Stimulated activated CD8-positive, alpha-beta memory T cell treated with anti-CD3 and anti-CD28 coated beads, Interleukin-4, amount 100 ng/mL, for 1 hour (primary cell): ENCODE measurements at places on chromosomes 1 and 21.

DNA sequence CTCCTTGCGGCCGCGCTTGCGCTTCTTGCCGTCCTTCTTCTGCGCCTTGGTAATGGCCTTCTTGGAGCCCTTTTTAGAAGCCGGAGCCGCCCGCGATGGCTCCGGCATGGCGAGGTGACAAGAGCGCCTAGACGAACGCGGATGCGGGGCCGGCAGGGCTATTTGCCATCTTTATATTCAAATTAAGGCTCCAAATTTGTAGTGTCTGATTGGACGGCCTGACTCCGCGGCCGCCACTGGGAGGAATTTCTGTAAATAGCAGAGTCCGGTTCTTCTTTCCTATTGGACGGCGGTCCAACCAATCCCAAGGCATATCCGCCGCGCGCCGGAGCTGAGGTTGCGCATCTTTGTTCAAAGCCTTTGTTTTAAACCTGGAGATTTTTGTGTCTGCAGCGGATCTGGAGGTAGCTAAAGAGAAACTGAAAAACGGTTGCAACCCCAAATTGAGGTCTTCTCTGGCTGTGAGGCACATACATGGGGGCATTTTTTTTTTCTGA lies 22.6 kb upstream of the RNF187 start:
- DNase-seq = peak; percentile 55

DNA sequence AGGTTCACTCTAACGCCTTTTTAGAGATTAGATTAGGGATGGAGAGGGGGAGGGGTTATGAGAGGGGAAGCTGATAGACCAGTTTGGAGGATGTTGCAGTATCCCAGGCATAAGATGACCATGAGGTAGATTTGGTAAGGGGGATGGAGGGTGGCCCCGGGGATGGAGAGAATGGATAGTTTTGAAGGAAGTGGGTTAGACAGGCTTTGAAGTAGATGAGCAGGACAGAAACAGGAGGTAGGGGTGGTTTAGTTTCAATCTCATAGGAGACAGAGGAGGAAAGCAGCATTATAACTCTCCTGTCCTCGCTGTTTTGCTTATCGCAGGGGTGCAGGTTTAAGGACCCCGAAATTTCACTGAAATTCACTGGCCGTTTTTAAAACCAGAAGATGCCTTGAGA lies 11.8 kb downstream of the UBIAD1 start:
- no peak for DNase-seq

DNA sequence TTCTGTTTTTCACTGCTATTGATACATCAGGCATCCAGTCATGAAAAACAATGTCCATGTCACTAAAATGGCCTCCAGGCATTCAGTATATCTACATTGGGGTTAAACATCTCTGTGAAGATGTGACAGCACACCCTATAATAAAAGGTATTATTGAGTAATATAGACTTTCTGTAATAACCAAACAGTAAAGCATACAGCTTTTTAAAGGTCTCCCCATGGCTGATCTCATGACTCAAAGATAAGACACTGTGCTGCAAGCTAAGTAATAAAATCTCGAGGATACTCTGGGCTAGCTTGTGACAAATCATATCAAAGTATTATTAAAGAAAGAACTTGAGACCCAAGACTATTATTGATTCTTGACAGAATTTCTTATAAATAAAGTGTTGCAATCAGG lies 613.1 kb upstream of the PKN2 start:
- DNase-seq = no peak

DNA sequence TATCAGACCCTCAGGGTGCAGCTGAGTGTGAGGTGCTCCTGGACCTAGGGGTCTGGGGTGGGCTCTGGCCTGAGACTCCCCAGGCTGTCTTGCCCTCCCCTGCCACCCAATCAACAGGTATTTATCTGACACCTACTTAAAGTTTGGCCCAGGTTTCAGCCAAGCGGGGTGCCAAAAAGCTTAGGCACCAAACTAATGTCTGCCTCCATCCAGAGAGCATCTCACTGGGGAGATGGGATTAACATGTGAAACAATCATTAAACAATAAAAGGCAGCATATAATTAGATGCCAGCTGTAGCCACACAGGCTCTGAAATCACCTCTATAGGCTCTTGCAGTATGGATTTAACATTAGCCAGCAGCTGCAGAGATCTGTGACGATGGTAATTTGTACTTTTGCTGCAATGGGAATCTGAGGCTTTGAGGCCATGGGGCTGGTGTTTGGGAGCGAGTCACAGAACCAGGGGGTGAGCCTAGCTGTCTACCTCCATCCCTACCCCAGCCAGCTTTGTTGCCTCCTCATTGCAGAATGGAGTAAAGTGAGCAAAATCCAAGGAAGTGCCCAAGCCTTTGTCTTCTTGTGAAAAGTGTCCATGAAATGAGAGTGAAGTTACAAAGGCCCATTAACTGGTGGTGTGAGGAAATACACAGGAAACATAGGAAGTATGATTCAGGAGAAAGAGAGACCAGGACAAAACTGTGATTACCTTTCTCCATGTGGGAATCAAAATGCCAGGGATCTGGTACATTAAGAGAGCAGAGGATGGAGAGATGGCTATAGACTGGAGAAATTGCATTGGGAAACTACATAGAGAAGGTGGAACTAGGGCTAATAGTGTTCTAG lies 36.1 kb downstream of the EIF2D start:
- DNase-seq = no peak

- DNase-seq = peak; percentile 3
Observed at GRCh38 chr21:39441502-39442475, 3.8 kb downstream of the LCA5L start.

GRCh38 chr1:86345042-86345441 lies 51.1 kb downstream of the ODF2L start:
- DNase-seq = no peak

DNA sequence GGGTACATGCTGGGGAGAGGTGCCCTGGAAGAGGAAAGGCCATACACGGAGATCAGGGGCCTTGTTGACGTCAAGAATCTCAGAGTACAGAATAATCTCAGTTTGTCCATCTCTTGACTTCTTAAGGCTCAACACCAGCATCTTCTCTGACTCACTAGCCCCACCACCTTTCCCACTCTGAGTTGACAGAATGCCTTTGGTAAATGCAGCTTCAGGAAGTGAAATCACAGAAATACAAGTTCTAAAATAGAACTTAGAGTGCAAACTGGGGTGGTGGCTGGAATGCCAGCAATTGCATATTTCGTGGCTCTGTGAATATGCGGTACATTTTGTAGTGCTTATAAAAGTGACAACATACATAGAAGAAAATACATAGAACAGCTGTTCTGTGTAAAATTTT lies 1.6 kb downstream of the COG2 start:
- DNase-seq = no peak

GRCh38 chr1:77385551-77385950 lies 103.7 kb downstream of the AK5 start:
- no peak for DNase-seq

GRCh38 chr1:82565146-82565545 lies 764.4 kb downstream of the ADGRL2 start:
- DNase-seq = no peak

DNA sequence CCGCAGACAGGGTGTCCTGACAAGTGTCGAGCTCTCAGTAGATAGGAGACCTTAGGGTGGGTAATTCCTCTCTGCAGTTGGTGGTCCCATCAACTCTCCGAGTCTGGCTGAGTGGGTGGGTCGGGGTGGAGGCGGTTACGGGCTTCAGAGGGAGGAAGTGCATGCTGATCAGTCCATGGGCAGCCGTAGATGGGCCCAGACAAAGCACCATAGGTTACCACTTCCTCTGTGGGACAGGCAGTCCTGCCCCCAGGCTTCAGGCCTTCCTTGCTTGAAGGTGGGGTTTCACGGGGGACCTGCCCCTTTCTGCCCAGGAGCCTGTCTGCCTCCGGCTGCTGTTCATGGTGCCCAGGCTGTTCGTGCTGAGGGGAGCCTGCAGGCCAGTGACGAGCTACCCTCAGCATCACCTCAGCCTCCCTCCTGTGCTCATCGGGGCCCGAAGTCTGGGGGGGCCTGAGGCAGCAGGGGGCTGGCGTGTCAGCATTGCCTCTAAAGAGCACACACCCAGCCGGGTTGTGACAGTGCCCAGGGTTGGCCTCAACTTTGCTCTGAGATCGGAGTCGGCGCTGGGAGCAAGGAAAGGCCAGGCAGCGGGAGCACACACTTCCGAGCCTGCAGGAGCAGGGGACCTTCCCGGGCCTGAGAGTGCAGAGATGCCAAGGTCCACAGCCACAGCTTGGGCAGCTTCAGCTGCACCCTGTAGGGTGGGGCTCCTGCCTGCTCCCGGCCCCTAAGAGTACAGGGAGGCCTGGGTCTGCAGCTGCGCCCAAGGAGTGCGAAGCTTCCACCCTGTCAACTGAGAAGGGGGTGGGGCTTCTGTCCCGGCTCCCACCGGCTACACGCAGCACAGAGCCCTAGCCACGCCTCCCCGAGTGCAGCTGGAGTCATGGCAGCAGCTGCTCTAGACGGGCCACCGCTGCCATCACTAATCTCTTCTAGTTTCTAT lies 225.4 kb upstream of the NRIP1 start:
- no peak for DNase-seq

- no peak for DNase-seq
Observed at GRCh38 chr1:203151362-203152157, 24.0 kb downstream of the ADORA1 start.

DNA sequence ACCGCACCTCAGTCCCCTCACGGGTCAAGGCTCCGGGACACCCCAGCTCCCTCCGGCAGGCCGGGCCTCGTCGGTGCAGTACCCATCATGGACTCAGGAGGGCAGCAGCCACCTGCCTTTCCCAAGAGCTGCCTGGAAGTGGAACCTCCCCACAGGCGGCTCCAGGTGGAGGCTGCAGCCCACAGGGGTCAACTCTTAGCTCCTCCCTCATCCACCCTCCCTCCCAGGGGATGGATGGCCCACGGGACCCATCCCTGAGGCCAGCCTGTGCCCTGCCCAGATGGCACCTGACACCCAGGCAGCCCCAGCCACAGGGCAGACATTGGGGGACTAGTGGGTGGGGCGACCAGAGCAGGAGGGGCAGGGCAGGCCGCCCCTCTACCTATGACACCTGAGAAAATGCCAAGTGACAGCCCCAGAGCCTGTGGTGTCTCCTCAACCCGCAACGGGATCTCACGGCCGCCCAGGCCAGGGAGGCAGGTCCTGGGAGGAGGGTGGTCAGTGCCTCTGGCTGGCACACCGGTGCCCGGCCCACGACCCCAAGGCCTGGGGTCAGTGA lies 1.2 kb upstream of the ARHGEF16 start:
- DNase-seq = peak; percentile 31

DNA sequence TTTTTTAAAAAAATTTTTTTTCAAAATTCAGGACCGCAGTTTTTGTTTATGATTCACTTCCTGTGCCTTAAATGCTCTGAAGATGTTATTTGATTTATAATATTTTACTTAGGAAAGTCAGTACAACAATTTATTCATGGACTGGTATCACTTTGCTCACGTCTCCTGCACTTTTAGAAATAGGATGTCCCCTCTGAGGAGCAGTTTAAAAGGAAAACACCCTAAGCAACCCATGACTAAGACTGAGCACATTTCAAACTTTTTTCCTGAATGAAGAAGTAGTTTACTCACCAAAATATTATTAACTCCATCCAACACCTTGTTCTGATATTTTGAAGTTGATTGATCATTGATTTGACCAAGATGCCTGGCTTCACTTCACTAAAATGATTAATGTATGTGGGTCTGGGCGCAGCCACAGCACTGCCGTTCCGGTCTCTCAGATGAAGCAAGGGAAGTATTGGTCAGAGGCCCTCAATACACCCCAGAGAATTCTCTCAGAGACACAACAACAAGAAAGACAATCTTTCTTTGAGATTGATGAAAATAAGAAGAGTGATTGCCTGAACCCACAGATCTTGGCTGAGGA lies 223.9 kb downstream of the TGFB2 start:
- DNase-seq = no peak

GRCh38 chr1:29514361-29515169 lies 278.2 kb downstream of the PTPRU start:
- DNase-seq = no peak

DNA sequence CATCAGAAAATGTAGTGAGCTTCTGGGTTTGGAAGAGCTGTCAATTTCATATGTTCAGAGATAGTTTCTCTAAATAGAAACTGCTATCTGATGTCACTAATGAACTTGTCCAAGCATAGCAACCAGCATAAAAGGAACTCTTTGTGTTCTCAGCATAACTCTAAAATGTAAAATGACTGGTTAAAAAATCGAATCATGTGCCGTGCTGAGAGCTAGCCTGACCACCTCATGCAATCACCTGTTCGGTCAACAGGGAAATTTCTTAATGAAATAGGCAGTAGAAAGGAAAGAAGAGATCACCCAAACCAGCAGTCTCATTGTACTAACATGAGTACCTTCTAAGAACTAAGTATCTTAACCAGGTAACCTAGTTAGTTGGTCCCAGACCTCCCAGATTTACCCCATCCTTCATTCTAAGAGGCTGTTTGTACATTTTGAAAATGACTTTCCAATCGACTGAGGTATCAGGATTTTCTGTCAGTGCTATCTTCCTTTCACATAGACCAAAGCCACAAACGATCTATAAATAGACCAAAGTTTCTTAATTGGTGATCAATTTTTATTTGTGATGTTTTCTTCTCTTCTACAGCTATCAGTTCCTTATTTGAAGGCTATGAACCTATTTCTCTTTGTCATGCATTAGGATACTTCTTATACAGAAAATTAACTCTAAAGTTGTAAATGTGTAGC lies 147.3 kb downstream of the TLR5 start:
- DNase-seq = no peak
